ENCODE measurements at places on chromosomes 4 and X.

DNA sequence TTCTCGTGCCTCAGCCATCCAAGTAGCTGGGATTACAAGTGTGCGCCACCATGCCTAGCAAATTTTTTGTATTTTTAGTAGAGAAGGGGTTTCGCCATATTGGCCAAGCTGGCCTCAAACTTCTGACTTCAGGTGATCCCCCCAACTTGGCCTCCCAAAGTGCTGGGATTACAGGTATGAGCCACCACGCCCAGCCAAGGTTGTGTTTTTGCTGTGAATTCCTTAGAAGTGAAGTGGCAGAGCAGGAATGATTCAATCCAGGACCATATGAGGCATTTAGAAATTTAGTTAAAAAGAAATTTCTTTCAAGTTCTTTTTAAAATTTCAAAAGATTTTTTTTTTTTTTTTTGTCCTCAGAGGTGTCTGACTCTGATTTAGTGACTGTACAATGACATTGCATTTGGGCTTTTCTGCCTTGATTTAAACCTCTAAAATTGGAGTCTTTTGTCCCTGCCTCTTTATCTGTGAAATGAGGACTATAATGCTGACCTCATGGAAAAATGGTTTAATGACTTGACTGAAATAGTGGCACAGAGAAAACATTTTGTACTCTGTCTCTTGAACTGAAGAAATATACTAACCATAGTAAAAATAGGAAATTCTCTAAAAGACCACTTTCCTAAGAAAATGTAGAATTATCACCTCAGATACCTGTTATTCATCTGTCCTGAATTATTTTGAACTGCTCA is 59.9 kb downstream of the CXCL13 start:
- DNase-seq: no peak

DNA sequence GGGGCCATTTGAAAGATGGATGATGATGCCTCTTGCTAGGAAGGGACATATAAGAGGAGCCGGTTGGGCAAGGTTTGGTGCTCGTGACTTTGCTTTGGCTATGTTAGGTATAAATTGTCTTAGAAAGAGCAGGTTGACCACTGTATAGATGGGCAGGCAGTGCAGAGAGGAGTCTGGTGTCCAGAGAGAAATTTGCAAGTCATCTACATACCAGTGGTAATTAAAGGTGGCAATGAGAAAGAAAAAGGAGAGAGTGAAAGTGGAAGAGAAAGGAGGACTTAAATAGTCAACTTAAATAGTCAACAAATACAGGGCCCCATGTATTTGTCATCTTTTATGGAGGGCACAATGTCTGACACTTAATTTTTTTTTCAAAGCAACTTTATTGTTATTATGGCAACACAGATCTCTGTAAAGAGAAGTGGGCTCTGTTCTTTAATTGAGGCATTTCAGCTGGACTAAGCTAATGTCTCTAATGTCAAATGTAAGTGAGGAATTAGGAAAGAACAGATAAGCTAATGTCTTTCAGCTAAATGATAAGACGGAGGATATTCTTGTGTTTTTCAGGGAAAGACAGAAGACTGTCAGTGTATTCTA is 75.4 kb upstream of the ANXA3 start:
- DNase-seq: no peak

DNA sequence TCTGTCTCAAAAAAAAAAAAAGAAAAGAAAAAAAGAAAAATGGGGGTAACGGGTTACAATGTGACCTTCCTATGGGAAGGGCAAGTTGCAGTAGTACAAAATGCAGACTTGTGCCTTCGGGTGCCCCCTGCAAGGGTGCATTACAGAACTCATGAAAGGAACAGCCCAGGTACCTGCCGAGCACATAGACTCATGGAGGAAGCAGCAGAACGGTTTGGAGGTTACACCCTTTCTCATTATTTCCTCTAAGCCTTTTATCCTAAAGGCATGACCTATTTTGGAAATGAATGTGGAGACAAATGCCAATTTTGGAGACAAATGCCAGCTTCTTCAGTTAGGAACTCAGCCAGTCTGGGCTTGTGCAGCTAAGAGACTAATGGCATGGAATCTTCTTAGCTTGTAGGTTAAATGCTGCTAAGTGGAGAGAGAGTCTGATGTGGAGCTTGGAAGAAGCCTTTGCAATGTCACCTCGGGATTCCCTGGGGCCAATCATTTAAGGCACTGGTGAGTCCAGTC is 44.1 kb upstream of the PRKX start:
- DNase-seq: no peak

- peak; percentile 79 for DNase-seq
Observed at GRCh38 chrX:48835524-48836329, at the start of gene PCSK1N. PCSK1N (minus strand) TSS chrX:48835610; CDS start chrX:48835532, 78 bp downstream.

DNA sequence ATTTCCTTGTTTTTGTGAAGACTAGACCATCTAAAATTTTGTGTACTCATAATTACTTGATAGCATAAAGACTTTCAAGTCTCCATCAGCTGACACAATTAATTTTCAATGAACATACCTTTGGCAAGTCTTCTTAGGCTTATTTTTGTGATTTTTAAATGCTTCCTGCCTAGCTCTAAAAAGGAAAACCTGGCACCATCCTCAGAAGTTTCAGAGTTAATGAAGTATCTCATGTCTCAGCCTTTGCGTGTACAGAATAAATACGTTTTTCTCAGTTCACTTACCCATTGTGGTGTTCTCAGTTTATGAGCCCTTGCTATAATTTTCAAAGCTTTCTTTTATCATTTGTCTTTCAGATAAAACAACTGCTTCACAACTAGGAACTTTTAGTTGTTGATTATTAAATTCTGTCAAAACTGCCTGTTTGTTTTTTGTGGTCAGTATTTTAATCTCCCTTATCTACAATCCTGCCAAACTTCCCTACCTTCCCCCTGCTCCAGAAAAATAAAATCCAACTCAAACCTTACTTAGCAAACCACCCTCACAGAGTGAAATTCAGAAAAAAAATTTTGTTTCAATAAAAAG is 21.6 kb downstream of the ADD1 start:
- DNase-seq: no peak

DNA sequence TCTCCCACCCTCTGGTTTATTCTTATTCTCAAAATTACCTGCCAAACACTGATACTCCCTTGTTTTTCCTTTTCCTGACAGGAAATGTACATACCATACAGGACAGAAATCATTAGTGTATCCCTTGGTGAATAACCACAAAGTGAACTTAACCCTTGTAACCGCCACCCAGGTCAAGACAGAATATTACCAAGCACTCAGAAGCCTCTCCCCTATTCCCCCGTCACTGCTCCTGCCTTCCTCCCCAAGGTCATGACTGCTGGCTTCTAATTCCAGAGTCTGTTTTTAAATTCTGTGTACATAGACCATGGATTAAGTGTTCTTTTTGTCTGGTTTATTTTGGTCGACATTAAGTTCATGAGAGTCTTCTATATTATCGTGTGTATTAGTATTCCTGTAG is 37.7 kb downstream of the HTT start:
- DNase-seq: no peak

GRCh38 chr4:37383579-37384229 is 139.2 kb downstream of the NWD2 start:
- peak; percentile 54 for DNase-seq

DNA sequence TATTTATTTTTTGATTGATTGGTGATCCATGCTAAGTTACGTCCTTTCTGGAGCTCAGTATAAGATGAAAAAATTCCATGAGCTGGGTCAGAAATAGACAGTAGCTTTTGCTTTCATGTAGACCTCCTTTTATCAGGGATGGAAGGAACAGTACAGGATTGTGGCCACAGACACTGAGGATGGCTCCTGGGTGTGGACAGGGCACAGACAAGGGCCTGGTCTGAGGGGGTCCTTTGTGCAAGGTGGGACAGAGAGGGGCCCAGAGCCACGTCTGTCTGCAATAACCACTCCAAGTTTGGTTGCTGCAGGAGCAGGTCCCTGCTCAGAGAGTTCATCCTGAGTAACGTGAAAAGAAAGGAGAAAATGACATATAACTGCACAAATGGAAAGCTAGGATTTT is 127.1 kb downstream of the ENPP6 start:
- DNase-seq: no peak

GRCh38 chrX:72046447-72046846 is 85.3 kb downstream of the RTL5 start:
- DNase-seq: no peak

DNA sequence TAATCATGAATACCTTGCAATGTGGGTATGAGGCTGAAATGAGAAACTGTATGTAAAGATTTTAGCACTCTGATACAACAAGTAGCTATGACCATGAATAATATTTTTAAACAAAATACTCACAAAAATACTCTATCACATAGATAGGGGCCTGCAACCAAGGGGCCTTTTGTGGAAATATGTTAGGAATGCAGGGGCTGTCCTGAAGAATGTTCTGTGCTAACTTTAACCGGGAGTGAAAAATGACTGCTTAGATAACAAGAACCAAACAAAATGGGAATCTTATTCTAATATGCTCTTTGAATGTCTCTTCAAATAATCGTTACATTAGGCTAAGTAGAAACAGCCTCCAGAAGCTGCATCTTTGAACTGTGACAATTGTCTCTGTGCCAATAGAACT is 37.9 kb upstream of the GYPA start:
- DNase-seq: no peak

DNA sequence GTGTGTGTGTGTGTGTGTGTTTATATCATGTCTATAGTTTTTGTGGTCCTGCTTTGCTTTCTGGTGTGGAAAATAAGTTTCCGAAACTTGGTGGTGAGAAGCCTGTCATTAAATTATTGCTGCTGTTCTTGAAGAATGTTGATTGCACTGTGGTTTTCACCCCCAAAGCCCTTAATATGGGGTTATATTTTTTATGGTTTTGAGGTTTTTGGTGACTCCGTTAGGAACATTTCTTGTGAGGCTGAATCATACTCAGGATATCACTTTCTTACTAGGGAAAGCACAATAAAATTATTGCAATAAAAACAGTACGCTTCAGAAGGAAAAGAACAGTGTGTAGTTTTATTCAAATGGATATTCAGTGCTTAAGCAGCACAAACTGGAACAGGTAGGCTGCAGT is 539.1 kb upstream of the MAGEB18 start:
- no peak for DNase-seq

DNA sequence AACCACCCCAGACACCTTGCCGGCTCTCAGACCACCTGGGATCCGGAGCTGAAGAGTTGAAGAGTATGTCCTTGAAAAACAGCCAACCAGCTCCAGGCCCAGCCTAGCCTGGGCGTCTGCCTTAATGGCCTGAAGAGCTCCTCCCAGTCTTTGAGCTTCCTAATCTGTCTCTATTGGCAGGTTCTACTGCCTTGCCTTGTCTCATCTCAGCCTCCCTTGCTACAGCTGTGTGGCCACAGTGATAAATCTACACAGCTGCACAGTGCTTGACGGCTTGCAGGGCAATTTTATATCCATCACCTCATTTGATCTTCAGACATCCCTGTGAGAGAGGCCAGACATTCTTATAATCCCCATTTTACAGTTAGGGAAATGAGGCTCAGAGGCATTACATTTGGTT is 19.9 kb downstream of the AWAT2 start:
- no peak for DNase-seq

- DNase-seq: no peak
Observed at GRCh38 chrX:19225909-19226308, 103.6 kb upstream of the ADGRG2 start.

DNA sequence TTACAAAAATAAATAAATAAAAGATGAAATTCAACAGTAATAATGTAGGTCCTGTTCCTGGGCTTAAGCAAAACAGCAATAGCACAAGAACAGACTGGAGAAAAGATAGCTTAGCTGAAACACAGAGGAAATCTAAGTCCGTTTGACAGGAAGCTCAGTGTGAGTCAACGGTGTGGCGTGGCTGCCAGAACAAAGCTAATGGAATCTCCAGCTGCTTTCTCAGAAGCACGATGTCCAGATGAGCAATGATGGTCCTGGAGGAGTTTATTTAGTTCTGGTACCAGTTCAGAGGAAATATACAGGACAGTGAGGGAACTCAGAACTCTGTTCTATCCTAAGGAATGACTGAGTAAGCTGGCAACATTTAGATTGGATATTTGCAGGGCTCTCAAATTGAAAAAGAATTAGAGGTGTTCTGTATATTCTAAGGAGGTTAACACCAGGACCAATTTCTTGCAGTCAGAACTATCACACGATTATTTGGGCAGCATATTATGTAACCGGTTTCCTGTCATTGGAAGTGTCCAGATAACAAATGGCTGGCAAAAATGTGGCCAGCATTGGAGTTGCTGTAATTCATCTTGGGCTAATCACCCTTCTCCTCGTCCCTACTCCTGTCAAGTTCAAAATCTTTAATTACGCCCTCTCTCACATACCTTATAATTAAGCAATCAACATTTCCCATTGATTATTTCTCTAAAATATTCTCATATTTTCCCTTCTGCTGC is 12.7 kb downstream of the GAB3 start:
- no peak for DNase-seq

DNA sequence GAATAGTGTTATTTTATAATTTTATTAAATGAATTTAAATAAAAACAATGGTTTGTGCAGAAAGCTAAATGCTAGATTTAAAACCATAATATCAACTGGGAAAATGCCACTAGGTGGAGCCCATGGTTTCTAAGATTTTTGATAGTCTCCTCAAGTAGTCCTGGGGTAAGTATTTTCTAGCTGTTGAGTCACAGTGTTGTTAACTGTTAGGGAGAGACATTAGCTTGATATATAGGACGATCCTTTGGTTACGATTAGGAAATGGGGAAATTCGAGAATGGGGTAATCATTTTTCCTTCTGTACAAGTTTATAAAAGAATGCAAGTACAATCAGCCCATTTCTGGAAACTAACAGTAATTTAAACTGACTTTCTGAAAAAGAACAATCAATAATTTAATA is 378.4 kb downstream of the ANKRD50 start:
- DNase-seq: peak; percentile 31

DNA sequence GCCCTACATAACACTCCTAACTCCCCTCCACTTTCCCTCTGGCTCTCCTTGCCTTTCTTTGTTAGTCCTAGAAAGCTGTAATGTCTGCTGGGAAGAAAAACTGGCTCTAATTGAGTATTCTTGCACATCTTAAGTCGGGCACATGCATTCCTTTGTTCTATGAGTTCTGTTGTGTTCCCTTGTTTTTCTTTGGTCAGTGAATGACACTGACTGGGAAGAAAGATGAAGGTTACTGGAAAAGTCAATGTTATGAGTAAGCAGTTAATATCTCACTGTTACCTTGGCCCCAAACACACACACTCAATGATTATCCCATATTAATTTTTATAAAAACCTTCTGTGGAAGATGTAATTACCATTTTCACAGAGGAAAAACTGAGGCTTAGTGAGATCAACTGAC is 215.9 kb downstream of the SOWAHB start:
- no peak for DNase-seq

DNA sequence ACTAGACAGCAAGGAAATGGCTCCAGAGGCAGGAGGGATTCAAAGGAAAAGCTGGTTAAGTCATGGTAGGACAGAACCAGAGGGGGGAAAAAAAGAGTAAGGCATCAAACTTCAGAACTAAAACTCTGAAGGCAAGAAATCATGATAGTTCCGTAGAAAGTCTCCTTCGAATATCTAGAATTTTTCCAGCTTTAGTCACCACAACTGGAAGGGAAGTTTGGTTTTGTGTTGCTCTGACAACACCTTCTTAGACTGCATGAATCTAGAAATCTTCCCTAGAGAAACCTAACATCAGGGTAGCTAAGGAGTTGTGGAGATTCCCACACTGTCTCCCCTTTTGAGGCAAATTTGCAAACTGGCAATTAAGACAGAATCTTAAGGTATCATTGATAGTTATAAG is 33.7 kb downstream of the AMMECR1 start:
- DNase-seq: peak; percentile 11

GRCh38 chr4:53732661-53733060 is 141.4 kb upstream of the LNX1 start:
- DNase-seq: no peak

All from urothelium cell line (cell line).